ENCODE measurements at places on chromosomes 2 and 18.

- no peak for DNase-seq
Measured at GRCh38 chr18:77061946-77062517, 70.6 kb downstream of the MBP start.

- no peak for DNase-seq
Measured at GRCh38 chr2:219919506-219919905, 292.1 kb downstream of the SLC4A3 start.

- DNase-seq, result no peak
Measured at GRCh38 chr18:22159014-22159413, 10.4 kb upstream of the GATA6 start.

- no peak for DNase-seq
Measured at GRCh38 chr2:105748566-105748965, 3.9 kb downstream of the NCK2 start.

DNA sequence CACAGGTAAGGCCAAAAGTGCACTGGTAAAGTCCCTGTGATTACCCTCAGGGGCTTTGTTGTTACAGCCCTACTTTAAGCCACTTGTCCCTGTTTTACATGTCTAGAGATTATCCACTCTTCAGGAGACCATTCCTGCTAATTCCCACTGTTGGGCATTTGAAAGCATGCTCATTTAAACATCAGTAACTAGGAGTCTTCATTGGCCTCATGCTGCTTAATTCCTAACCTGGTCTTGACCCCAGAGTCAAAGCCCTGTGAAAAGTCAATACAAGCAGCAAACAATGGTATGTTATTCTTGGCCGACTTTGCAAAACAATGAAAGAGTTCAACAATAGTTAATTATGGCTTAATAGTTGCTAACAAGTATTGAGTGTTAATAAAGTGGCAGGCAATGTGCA is 23.2 kb downstream of the AFF3 start:
- no peak for DNase-seq

- DNase-seq, result no peak
Measured at GRCh38 chr2:127015106-127015910, 91.6 kb downstream of the BIN1 start.
